GM12878 (cell line): ENCODE measurements at places on chromosomes 6 and 20. TPM values are rescaled to one million over a fixed set of nuclear protein-coding genes. Genes with fewer than 3 reads are reported as not detected.

DNA sequence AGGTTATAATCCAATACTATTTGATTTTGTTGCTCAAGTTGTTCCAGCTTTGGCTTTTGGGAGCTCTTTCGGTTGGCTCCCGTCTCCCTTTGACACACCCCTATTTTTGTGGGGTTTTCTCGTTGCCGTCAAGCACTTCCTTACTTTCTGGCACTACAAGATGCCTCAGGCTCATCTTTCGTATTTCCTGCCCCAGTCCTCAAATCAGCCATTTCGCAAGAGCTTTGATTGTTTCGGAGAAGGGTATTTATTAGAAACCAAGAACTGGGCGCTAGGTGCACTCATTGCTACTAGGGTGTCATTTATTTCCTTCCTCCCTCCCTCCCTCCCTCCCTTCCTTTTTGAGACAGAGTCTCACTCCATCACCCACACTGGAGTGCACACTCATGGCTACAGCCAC lies 13.3 kb upstream of the SOX12 start:
- no peak overlapping the region for H3K4me3 ChIP-seq
- no peaks in the 10 kb centered on the region for H3K27me3 ChIP-seq
- H3K27ac ChIP-seq = no peak overlapping the region
- no peak for DNase-seq
- peaks cover 4% of the 10 kb centered on the region; the same call in 1 of the 2 replicates for H3K4me1 ChIP-seq
- H3K36me3 ChIP-seq = no peaks in the 10 kb centered on the region

- H3K36me3 ChIP-seq = no peaks in the 10 kb centered on the region
- no peaks in the 10 kb centered on the region; the same call in 1 of the 2 replicates for H3K4me1 ChIP-seq
- H3K4me3 ChIP-seq = no peak overlapping the region
- no peak for DNase-seq
Measured at GRCh38 chr6:106692112-106692818, 62.9 kb downstream of the QRSL1 start.

DNA sequence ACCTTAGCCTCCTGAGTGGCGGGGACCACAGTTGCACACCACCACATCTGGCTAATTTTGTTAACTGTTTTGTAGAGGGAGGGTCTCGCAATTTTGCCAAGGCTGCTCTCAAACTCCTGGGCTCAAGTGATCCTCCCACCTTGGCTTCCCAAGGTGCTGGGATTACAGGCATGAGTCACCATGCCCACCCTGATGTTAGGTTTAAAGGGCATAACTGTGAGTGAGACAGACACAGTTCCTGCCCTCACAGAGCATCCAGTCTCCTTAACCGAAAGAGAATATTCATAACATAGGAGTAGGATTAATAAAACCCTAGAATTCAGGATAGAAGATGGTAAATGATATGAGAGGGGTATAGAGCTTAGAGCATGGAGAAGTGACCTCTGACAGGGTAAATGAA lies 3.1 kb upstream of the SPATA2 start:
- DNase-seq = no peak
- no peak overlapping the region for H3K27ac ChIP-seq
- H3K4me3 ChIP-seq = no peak overlapping the region

BMP7 gene
- total RNA-seq = 0.05 and 0.51 TPM in 2 replicates

SYCP2L gene
- not detected in 2 replicates for total RNA-seq

KCNQ5 gene
- total RNA-seq = 4.1 and 5.0 TPM in 2 replicates

DCDC2 gene
- total RNA-seq = not detected in 2 replicates

LGSN gene
- total RNA-seq = not detected in 2 replicates

FKBP1C gene
- 1.3 and 1.5 TPM in 2 replicates for total RNA-seq
